ENCODE measurements at places on chromosomes 11 and 22.

DNA sequence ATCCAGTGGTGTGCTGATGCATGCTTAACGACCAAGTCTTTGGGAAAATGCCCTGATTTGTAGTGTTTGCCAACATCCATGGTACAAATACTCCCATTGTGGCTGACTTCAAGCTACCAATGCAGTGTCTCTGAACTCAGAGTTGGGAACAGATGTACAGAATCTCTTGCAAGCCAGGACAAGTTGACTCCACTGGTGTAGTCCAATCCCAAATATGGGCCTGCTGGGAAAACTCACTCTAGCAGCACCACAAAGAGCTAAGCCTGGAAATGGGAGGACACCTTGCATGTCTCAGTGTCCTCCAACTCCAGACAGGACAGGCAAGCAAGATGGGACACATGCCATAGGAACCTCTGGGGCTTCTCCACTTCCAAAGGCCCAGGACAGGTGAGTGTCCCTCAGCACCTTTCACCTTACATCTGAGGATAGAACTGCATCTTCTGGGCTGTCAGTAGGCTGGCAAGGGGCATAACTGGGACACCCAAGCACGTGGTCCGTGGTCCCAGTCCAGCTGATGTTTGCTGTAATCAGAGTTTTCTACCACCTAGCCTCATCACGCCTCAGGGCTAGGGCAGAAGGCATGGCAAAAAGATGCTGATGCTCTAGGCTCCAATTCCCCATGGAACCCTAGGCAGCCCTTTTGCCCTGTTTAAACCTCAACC, 6.5 kb downstream of the LMO1 start:
- DNase-seq: no peak

DNA sequence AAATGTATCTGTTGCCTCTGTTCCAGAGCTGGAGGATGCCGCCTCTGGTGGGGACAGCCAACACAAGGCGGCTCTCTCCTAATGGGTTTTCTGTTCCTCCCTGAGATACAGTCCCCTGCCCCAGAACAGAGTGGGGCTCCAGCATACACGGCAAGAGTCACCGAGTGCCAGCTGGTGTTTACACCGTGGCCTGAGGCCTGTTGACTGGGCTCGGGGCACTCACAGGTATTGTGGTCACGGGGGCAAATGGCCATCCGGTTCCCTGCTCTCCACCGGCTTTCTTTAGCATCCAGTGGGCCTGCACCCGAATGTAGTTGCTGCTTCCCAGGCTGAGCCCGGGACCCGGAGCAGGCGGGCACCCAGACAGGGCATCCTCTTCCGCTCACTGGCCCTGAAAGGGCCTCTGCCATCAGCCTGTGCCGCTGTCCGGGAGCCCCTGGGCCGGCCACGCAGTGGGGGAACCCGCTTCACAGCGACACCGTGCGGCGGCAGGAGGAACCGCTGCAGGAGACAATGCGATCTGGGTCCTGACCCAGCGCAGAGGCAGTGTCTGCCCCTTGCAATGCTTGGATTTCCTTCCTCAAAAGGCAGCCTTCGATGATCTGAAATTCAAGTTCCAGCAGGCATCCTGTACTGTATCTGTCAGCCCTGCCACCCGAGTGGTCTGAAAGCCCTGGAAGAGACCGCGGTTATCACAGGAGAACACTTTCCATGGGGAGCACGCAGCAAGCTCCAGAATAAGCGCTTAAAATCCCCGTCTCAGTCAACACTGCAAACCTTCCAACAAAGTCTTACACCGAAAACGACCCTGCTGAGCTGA, 859 bp upstream of the KRTAP5-5 start:
- DNase-seq: peak; percentile 50

GRCh38 chr11:10291801-10292638, 2.0 kb downstream of the SBF2 start:
- no peak for DNase-seq

DNA sequence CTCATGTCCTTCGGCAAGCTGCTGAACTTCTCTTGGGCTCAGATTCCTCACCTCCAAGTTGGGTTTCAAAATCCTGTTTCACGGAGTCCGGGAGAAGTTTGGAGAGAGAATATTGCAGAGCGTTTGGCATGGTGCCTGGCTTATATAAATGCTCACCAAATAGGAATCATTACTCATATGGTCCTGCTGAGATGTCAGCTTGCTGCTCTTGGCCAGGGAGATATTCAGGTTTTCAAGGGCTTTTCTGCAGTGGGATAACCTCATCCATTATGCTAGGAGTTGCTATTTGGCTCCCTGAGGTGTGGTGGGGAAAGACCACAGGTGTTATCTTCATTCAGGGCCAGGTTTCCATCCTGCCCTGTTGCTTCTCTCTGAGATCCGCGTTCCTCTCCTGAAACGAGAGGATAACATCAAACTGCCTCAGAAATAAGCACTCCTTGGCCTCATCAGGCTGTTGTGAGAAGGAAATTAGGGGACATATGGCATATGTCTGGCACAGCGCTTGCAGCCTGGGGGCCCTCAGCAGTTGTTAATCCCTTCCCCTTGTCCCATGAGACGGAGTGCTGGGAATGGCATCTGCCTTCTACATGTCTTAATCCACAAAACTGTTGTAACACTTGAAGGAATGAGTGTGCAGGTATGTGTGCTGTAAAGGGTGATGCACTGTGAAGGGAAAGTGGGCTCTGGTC, 29.9 kb upstream of the ACER3 start:
- no peak for DNase-seq

DNA sequence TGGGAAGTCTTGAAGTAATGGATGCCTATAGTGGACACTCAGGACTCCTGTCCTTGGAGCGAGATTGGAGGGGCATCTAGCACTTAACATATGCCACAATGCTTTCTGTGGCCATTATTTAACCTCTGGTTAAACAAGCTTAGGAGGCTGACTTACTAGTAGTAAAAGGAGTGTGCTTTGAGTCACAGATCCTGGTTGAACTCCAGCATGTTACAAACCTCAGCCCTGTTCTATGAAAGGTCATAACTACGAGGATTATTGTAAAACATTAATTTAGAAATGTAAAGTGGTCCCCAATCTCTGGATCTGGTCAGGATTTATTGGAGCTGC, 1.1 kb upstream of the LBHD1 start:
- DNase-seq: no peak

DNA sequence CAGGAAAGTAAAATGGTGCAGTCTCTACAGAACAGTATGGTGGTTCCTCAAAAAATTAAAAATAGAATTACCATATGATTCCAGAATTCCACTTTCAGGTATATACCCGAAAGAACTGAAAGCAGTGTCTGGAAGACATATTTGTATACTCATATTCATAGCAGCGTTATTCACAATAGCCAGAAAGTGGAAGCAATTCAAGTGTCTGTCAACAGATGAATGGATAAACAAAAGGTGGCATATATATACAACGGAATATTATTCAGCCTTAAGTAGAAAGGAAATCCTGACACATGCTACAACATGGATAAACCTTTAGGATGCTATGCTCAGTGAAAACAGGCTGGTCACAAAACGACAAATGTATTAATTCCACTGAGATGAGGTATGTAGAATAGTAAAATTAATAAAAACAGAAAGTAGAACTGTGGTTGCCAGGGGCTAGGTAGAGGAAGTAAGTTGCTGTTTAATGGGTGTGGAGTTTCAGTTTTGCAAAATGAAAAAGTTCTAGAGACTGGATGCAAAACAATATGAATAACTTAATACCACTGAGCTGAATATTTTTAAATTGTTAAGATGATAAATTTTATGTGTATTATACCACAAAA, 14.5 kb downstream of the SAA1 start:
- no peak for DNase-seq

- DNase-seq: no peak
Observed at GRCh38 chr11:69277074-69277809, 16.7 kb upstream of the MYEOV start.

DNA sequence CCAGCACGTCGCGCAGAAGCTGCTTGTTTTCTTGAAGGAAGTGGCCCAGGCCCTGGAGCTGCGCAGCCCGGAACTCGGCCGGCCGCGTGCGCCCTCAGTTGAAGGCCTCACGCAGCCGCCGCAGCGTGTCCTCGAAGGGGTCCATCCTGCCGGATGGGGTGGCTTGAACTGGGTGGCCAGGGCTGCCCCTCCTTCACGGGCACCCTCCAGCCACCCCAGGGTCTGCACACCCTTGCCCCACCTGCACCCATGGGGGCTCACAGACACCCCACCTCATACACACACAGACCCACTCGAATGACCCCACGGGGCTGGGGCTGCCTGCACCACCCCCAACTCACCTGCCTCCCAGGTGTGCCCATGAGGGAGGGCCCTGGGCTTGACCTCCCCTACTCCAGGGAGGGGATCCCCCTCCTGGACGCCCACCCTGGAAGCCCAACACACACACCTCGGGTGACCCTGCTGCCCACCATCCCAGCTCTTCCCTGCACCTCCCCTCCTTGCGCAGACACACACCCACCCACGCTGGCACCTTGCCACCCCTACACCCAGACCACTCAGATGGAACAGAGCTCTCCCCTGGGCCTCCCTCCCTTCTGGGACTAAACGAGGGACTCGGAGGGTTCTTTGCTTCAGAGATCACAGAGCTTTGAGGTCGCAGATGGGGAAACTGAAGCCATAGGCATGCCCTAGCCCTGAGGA, 6.8 kb downstream of the ALDH3B2 start:
- DNase-seq: no peak

GRCh38 chr11:56909563-56909962, 79.2 kb upstream of the OR5AK2 start:
- DNase-seq: no peak

GRCh38 chr11:12567746-12568460, 106.3 kb upstream of the TEAD1 start:
- no peak for DNase-seq

GRCh38 chr22:22773979-22774604, 113.5 kb upstream of the IGLL5 start:
- no peak for DNase-seq

GRCh38 chr11:13042873-13043342, 33.8 kb downstream of the RASSF10 start:
- no peak for DNase-seq

DNA sequence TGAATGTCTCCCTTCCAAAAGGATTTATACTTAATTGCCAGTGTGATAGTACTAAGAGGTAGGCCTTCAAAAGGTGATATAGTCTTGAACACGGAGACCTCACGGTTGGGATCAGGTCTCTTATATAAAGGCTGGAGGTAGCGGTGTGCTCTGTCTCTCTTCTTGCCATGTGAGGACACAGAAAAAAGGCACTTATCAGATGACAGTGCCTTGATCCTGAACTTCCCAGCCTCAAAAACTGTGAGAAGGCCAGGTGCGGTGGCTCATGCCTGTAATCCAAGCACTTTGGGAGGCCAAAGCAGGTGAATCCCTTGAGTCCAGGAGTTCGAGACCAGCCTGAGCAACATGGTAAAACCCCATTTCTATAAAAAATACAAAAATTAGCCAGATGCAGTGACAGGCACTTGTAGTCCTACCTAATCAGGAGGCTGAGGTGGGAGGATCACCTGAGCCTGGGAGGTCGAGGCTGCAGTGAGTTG, 108.9 kb upstream of the TOP3B start:
- DNase-seq: no peak

- DNase-seq: no peak
Observed at GRCh38 chr11:57436031-57436430, 9.1 kb upstream of the SLC43A3 start.

GRCh38 chr22:17119481-17120202, 1.5 kb downstream of the TMEM121B start:
- no peak for DNase-seq

GRCh38 chr22:43923631-43924464, at the start of gene PNPLA3:
Gene PNPLA3 (plus strand): TSS chr22:43923805. CDS start chr22:43923912, 107 bp downstream.
- DNase-seq: peak; percentile 55

- peak; percentile 48 for DNase-seq
Observed at GRCh38 chr11:133947321-133947756, 9.4 kb downstream of the IGSF9B start.

DNA sequence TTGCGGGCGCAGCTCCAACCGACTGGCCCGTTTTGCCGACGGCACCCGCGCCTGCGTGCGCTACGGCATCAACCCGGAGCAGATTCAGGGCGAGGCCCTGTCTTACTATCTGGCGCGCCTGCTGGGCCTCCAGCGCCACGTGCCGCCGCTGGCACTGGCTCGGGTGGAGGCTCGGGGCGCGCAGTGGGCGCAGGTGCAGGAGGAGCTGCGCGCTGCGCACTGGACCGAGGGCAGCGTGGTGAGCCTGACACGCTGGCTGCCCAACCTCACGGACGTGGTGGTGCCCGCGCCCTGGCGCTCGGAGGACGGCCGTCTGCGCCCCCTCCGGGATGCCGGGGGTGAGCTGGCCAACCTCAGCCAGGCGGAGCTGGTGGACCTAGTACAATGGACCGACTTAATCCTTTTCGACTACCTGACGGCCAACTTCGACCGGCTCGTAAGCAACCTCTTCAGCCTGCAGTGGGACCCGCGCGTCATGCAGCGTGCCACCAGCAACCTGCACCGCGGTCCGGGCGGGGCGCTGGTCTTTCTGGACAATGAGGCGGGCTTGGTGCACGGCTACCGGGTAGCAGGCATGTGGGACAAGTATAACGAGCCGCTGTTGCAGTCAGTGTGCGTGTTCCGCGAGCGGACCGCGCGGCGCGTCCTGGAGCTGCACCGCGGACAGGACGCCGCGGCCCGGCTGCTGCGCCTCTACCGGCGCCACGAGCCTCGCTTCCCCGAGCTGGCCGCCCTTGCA, 1.0 kb downstream of the FJX1 start:
- no peak for DNase-seq

- DNase-seq: no peak
Observed at GRCh38 chr22:44907765-44908737, 101.8 kb downstream of the PHF21B start.

DNA sequence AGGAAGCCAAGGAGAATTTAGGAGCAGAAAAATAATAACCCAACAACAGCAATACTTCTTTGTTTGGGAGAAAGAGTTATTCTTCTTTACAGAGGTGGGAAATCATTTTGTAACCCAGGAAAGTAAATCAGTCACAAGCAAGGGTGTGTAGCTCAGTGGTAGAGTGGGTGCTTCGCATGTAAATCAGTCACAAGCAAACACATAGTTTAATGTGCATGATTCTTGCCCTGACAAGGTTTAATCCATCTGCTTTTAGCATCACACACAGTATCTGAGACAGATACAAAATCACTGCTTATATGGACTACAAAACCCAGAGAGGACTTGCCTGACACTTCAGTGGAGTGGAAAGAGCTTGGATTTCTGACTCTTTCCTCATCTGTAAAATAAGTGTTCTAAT, 82.0 kb downstream of the RELT start:
- DNase-seq: no peak

DNA sequence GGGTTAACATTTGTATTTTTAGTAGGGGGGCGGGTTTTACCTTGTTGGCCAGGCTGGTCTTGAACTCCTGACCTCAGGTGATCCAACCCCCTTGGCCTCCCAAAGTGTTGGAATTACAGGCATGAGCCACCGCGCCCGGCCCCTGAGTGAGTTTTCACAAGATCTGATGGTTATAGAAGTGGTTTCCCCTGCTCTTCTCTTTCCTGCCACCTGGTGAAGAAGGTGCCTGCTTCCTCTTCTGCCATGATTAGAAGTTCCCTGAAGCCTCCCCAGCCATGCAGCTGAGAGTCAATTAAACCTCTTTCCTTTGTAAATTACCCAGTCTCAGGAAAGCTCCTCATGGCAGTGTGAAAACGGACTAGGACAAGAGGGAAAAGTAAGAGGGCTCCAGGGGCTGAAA, 259.1 kb upstream of the PLET1 start:
- DNase-seq: no peak

Data from effector CD4-positive, alpha-beta T cell (primary cell).